ENCODE measurements at places on chromosomes 7 and 10. TPM values are rescaled to one million over a fixed set of nuclear protein-coding genes. Genes with fewer than 3 reads are reported as not detected.
A peak's percentile ranks its signal among the peaks of the same experiment; 100 is the strongest.

Gene DNAJB6
- 110 TPM for total RNA-seq

Gene OPN4
- total RNA-seq: not detected

Gene PIP4K2A
- 24.2 TPM for total RNA-seq

Gene LLCFC1
- total RNA-seq: not detected

Gene CTAGE8
- total RNA-seq: 2.6 TPM

Gene TAS2R5
- total RNA-seq: 4.7 TPM

Gene ABCB1
- total RNA-seq: not detected

Gene ZMIZ1
- total RNA-seq: 15.5 TPM

Gene FAM149B1
- 22.8 TPM for total RNA-seq

Gene NPSR1
- not detected for total RNA-seq

Gene DKK1
- total RNA-seq: 31.8 TPM

Gene PRKAG2
- 73.9 TPM for total RNA-seq

Gene DNAJC1
- total RNA-seq: 57.8 TPM

- peaks cover 12% of the 10 kb centered on the region for H3K27me3 ChIP-seq
- DNase-seq: peak; percentile 68
- no peak overlapping the region for H3K27ac ChIP-seq
- H3K4me1 ChIP-seq: no peaks in the 10 kb centered on the region
Observed at GRCh38 chr7:332646-333392, 42.8 kb downstream of the FOXL3 start.

DNA sequence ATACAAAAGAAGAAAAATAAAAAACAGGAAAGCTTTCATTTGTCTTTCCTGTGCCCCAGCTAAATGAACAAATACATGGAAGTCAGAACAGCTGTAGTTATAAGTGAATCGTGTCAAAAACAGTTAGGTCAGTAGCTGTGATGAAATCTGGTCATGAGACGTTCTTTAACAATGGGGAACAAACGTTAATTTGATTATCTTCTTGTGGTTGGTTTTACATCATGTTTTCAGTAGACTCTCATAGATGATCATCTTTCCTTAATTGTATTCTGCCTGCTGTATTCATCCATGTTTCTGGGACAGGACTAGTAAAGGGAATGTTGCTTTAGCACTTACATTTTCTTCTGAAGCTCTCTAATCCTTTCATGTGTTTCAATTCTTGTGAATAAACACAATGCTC lies 97.0 kb downstream of the PCLO start:
- no peaks in the 10 kb centered on the region for H3K36me3 ChIP-seq
- H3K27me3 ChIP-seq: no peaks in the 10 kb centered on the region
- H3K27ac ChIP-seq: no peak overlapping the region
- H3K4me3 ChIP-seq: no peak overlapping the region
- DNase-seq: no peak

DNA sequence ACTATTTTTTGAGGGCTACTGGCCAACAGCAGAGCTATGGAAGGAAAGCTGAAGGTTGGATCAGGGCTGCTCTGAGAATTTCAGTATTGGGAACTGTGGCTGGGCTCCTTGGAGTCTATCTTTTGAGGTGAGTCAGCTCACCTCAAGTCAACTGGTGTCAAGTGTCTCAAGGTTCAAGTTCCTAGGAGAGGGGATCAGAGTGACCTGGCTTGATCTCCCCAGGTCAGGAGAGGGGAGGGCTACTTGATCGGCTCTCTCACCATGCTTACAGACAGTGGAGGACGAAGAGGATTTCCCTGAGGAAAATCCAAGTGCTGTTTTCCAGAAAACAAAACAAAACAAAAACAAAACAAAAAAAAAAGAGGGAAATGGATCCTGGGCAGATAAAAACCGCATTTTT lies 132.8 kb downstream of the CACNB2 start:
- DNase-seq: no peak
- H3K4me3 ChIP-seq: no peak overlapping the region
- no peaks in the 10 kb centered on the region for H3K4me1 ChIP-seq
- H3K36me3 ChIP-seq: peaks cover 8% of the 10 kb centered on the region

DNA sequence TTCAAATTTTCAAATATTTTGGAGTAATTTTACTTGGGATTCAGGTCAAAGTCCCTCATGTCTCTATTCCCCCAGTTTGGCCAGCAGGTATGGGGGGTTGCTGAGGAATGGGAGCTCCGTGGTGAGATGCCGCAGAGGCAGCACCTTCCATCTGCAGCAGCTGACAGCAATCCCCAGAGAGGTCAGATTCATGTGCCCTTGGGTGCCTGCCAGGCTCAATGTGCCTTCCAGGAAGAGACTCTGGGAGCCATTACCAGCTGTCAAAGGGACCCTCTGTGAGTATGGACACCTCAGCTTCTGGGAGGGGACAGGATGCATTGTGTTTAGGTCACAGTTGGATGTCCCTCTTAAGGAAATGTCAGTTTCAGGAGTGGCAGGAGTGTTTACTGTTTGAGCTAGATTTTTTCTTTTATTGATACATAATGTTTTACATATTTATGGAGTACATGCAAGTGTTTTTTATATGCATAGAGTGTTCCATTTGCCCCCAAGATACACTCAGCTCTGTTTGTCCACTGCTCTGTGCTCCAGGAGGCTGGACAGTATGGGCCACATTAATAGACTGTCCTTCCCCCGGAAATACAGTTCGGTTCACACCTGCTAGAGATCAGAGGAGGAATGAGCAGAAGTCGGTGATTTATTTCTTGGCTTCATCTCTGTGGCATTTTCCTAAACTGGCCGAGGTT lies 75.3 kb upstream of the GRB10 start:
- H3K36me3 ChIP-seq: no peaks in the 10 kb centered on the region
- H3K4me1 ChIP-seq: no peaks in the 10 kb centered on the region
- no peak overlapping the region for H3K27ac ChIP-seq
- no peak for DNase-seq
- no peak overlapping the region for H3K4me3 ChIP-seq
- H3K27me3 ChIP-seq: no peaks in the 10 kb centered on the region

DNA sequence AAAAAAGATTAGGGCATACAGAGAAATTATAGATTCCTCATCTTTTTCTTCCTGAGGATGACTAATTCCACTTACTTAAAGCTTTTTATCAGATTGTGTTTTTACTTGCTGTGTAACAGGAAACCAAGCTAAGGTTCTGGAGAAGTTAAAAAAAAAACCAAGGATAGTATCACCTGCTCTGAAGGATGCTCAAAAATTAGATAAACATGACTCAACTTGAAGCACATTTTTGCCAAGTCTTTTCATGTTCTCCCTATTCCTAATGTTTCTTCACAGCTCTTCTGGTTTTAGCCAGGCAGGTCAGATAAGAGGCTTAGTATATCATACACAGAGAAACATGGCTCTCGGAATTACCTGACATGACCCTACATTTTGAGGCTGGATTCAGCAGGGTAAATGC lies 90.3 kb downstream of the CPEB3 start:
- H3K27ac ChIP-seq: no peak overlapping the region
- H3K4me1 ChIP-seq: peaks cover 4% of the 10 kb centered on the region
- H3K27me3 ChIP-seq: no peaks in the 10 kb centered on the region
- no peak overlapping the region for H3K4me3 ChIP-seq
- DNase-seq: peak; percentile 37

DNA sequence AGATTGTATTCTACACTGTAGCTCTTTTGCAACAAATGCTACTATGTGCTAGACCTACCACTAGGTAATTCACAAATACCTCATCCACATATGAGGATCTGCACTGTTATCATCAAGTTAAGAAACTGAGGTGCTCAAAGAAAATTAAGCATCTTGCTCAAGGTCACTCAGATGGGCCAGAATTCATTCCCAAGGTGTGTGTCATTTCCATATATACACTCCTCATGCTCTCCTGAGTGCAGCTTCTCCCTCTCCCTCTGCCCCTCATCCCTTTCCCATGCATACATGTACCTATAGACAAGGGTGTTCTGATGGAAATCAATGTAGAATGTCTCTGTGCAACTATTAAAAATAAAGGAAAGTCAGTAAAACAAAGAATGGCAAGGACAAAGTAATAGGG lies 146.2 kb downstream of the ZNF438 start:
- no peaks in the 10 kb centered on the region for H3K36me3 ChIP-seq
- no peak overlapping the region for H3K4me3 ChIP-seq
- no peak for DNase-seq
- H3K27ac ChIP-seq: no peak overlapping the region

- no peaks in the 10 kb centered on the region for H3K27me3 ChIP-seq
- H3K4me3 ChIP-seq: no peak overlapping the region
- DNase-seq: peak; percentile 63
- no peak overlapping the region for H3K27ac ChIP-seq
Observed at GRCh38 chr7:91784469-91784868, 96.0 kb downstream of the MTERF1 start.

DNA sequence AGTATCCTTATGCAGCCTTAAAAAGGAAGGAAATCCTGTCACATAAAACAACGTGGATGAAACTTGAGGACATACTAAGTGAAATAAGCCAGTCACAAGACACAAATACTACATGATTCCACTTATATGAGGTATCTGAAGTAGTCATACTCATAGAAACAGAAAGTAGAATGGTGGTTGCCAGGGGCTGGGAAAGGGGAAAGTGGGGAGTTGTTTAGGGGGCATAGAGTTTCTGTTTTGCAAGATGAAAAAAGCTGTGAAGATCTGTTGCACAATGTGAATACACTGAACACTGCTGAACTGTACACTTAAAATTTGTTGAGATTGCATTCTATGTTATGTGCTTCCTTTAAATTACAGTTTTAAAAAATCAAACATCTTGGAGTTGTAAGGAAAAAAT lies 2.9 kb downstream of the NUP205 start:
- no peaks in the 10 kb centered on the region for H3K36me3 ChIP-seq
- peaks cover 9% of the 10 kb centered on the region for H3K4me1 ChIP-seq
- H3K4me3 ChIP-seq: no peak overlapping the region
- no peak for DNase-seq
- H3K27me3 ChIP-seq: no peaks in the 10 kb centered on the region
- no peak overlapping the region for H3K27ac ChIP-seq

DNA sequence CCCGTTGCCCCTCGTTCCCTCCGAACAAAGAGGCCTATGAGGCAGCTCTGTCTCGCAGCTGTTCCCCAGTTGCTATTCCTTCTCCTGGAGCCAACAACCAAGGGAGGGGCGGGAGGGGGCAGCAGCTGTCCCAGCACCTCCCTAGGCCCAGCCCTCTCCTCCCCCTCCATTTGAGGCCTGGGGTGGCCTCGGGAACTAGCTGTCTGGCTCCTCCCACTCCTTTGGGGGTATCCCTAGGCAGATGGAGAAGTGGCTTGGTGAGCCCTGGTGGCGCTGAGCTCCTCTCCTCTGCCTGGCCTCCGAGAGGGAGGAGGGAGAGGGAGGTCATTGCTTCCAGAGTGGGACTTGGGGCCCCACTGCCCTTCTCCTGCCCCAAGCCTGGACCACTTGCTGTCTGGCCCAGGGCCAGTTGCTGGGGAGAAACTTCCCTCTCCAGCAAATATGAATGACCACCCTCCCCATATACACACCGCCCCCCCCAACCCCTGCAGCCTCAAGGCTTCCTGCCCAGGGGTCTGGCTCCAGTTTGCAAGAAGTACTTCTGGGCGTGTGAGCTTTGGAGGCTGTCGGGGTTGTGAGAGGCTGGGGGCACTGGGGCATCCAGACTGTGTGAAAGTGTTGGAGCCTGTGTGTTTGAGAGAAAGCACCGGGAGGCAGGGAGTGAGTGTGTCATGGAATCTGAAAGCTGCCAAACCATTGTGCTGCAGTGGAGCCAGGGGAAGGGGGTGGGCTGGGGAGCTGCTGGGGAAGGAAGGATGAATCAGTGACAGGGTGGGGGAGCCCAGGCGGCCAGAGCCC lies 3.1 kb downstream of the FLNC start:
- H3K4me3 ChIP-seq: no peak overlapping the region
- no peak overlapping the region for H3K27ac ChIP-seq
- H3K36me3 ChIP-seq: no peaks in the 10 kb centered on the region
- H3K27me3 ChIP-seq: peaks cover 11% of the 10 kb centered on the region
- no peak for DNase-seq

GRCh38 chr10:113534423-113534822 lies 18.4 kb upstream of the HABP2 start:
- H3K27me3 ChIP-seq: peaks cover 63% of the 10 kb centered on the region
- no peak for DNase-seq
- peaks cover 10% of the 10 kb centered on the region for H3K4me1 ChIP-seq

- peaks cover 6% of the 10 kb centered on the region for H3K4me1 ChIP-seq
- no peaks in the 10 kb centered on the region for H3K27me3 ChIP-seq
- no peak for DNase-seq
- no peak overlapping the region for H3K27ac ChIP-seq
- peak overlapping the region; percentile 67 for H3K4me3 ChIP-seq
- no peaks in the 10 kb centered on the region for H3K36me3 ChIP-seq
Observed at GRCh38 chr7:12569673-12570072, 847 bp upstream of the SCIN start.

DNA sequence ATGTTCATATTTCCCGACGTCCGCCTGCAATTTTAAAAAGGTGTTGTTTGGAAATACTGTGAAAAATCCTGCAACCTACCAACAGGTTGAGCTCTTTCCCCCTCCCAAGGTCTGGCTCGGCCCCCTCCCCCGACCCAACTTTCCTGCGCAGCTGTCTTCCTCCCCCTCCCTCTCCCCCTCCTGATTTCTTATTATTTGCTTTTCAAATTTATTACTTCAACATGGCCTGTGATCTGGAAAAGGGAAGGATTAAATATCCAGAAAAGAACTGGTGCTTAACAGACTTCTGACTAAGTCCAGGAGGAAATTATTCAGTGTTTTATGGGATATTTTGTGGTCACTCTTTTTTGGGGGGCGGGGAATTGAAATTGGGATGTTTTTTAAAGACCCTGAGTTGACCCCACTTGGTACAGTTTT lies 2.4 kb downstream of the ARID5B start:
- H3K27me3 ChIP-seq: no peaks in the 10 kb centered on the region
- peak overlapping the region; percentile 100 for H3K27ac ChIP-seq
- peaks cover 10% of the 10 kb centered on the region for H3K4me1 ChIP-seq

DNA sequence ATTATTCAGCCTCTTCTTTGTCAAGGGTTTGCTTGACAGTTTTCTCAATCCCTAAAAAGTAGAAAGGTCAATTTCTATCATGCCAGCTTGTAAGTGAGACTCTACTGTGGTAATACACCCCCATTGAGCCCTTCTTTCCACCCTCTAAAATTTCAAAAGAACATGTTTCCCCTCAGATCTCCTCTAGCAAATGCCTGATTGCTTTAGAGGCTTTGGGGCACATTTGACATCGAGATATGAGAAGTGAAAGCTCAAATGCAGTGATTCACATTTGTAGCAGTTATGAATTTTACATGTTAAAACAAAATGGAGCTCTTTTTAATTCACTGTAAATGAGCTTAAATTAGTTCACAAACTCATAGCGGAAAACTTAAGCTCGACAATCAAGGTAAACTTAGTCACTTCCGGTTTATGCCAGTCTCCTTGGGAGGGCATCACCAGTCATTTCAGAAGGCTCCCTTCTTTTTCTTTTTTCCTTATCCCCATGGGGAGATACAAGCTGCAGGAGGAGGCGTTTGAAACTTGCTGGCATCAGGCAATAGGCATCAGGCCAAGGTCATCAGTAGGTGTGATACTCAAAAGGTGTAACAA lies 55.3 kb upstream of the ADO start:
- no peaks in the 10 kb centered on the region for H3K36me3 ChIP-seq
- H3K4me1 ChIP-seq: no peaks in the 10 kb centered on the region
- H3K27me3 ChIP-seq: peaks cover 2% of the 10 kb centered on the region
- DNase-seq: no peak

All from MCF 10A (cell line).